ENCODE measurements at places on chromosomes 6 and 20. TPM values are rescaled to one million over a fixed set of nuclear protein-coding genes. Genes with fewer than 3 reads are reported as not detected.

ADGRG6 gene
- total RNA-seq: 2.5 TPM

CYP39A1 gene
- total RNA-seq: 0.62 TPM

TMC2 gene
- not detected for total RNA-seq

B3GALT4 gene
- 9.2 TPM for total RNA-seq

HLA-F gene
- 6.6 TPM for total RNA-seq

UNC93A gene
- not detected for total RNA-seq

NTSR1 gene
- not detected for total RNA-seq

RSPO3 gene
- total RNA-seq: 0.21 TPM

PKIB gene
- 42.1 TPM for total RNA-seq

VARS2 gene
- total RNA-seq: 33.8 TPM

MYMX gene
- not detected for total RNA-seq

SEMG2 gene
- total RNA-seq: not detected

TRIM38 gene
- total RNA-seq: 7.4 TPM

KCNK16 gene
- total RNA-seq: not detected

GHRH gene
- total RNA-seq: not detected

DNA sequence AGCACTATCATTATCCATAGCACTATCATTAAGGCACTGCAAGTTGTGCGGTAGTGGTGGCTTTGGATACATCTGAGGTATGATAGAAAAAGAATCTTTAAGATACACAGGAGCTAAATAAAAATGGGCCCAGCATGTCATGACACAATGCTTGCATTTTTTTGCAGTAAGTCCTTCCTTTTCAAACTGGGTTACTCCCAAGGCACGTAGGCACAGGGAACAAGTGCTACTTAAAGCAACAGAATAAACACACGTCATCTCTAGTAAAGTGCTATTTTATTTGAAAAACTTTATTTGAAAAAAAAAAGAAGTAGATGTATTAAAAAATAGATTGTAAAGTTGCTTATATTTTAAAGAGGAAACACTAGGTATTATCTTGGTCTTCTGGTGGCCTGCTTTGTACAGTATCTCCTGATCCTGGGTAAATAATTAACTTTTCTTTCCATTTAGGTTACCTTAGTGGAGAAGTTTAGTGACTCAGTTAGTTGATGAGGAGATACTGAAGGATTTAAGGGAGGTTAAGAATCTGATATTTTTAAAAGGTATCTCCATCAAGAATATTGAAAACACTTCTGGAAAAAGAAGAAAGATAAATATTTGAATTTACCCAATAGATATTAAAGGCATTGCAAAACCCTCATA is 129.6 kb downstream of the EDN1 start:
- DNase-seq: no peak

DNA sequence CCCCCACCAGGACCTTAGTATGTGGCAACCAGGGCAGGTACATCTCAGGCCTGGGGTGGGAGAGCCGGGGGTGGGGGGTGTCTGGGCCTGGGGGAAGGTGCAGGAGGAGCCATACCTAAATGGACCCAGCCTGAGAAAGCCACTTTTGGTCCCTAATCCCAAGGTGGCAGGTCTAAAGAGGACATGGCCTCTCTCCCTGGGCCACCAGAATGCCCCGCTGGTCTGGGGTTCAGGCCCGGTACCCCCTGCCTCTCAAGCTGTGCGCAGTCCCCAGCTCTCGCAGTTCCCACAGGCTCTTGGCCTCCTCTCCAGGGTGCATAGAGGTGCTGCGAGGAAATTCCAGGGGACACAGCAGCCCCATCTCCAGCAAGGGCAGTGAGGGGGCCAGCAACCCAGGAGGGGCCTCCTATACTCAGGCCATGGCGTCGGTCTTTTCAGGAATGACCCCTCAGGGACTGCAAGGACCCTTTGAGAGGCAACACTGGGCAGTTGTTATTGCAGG is 1.1 kb upstream of the AVP start:
- peak; percentile 84 for DNase-seq

GRCh38 chr6:13762611-13763441 is 51.2 kb upstream of the RANBP9 start:
- DNase-seq: no peak

GRCh38 chr6:89460713-89461112 is 27.8 kb downstream of the ANKRD6 start:
- DNase-seq: no peak

GRCh38 chr6:63272397-63272796 is 47.4 kb downstream of the LGSN start:
- DNase-seq: no peak

GRCh38 chr6:47741807-47742206 is 40.0 kb upstream of the OPN5 start:
- DNase-seq: no peak

GRCh38 chr6:26501482-26501986 is 1.4 kb downstream of the BTN1A1 start:
- no peak for DNase-seq

- DNase-seq: no peak
These were observed 27.3 kb downstream of the SLC2A4RG start for GRCh38 chr20:63766695-63767426.

DNA sequence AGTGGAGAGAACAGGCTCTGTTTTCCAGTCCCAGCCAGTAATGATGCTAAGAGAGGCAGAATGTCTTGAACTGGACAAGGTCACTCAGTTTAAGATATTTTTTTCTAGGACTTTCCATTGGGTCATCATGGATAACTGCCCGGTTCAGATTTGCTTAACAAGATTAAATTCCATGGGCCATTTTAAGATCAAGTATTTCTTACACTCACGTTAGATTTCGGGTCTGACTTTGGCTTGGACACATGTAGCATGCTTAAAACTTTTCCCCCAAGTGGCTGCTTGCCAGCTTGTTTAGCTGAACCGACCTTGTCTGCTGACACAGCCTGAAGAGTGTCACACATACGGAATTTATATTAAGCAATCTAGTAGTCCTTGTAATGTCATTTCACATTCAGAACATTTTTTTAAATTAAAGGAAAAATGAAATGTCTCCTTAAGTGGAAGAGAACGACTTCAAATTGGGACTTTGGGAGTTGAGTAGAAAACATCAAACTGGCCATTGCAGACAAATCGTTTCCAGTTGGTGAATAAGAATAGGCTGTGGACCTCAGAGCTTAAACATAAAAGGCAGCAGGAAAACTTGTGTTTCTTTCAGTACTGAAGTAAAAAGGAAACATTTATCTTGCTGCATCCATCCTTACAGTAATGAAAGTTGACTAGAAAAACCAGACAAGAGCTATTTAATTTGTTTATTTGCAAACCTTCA is 29.0 kb downstream of the ARMC2 start:
- DNase-seq: no peak

DNA sequence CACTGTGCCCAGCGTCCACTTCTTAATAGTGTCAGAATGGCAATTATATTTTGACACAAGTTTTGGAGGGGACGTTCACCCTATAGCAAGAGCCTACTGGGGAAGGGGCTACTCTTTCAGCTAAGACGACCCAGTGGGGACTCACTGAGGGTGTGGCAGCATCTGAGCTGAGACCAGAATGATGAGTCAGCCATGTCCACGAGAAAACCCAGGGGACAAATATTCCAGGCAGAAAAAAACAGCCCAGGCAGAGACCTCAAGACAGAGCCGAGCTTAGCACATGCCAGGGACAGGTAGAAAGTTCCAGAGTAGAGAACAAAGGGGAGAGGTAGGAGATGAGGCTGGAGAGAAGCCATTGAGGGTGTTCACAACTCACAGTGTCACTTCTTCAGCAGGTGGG is 11.2 kb downstream of the CNBD2 start:
- no peak for DNase-seq

- DNase-seq: no peak
These were observed 86.9 kb upstream of the TRAF3IP2 start for GRCh38 chr6:111692327-111693164.

GRCh38 chr6:4167123-4167522 is 31.7 kb upstream of the ECI2 start:
- DNase-seq: no peak

- no peak for DNase-seq
These were observed 3.0 kb downstream of the SLC25A27 start for GRCh38 chr6:46655803-46656202.

DNA sequence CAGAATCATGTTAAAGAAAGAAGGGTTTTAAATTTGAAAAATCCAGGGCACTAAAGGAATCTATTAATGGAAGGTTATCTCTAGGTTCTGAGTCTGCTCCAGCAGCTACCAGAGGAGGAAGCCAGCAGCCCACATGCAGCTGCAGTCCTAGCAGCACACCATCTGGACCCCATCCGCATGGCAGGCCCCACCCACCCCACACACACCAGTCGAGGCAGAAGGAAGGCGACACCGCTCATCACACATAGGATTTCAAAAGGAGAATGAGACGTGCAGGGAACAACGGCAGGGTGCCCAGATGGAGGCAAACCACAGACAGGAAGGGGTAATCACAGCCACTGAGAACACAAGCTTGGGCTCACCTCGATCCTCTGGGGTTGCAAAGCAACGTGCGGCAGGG is 78.9 kb downstream of the GINS1 start:
- no peak for DNase-seq

GRCh38 chr6:148580442-148580841 is 166.4 kb upstream of the UST start:
- no peak for DNase-seq

- no peak for DNase-seq
These were observed 16.8 kb downstream of the GNAS-AS1 start for GRCh38 chr20:58833921-58834320.

DNA sequence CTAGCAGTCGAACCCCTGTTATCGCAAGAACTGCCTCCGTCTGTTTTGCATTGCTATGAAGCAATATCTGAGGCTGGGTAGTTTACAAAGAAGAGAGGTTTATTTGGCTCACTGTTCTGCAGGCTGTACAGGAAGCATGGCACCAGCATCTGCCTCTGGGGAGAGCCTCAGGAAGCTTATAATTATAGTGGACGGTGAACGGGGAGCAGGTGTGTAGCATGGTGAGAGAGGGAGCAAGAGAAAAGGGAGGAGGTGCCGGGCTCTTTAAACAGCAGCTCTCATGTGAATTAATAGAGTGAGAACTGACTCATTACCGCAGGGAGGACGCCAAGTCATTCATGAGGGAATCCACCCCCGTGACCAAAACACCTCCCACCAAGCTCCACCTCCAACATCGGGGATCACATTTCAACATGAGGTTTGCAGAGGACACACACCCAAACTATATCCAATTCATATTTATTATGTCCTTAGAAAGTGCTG is 172.6 kb upstream of the KCNG1 start:
- DNase-seq: no peak

DNA sequence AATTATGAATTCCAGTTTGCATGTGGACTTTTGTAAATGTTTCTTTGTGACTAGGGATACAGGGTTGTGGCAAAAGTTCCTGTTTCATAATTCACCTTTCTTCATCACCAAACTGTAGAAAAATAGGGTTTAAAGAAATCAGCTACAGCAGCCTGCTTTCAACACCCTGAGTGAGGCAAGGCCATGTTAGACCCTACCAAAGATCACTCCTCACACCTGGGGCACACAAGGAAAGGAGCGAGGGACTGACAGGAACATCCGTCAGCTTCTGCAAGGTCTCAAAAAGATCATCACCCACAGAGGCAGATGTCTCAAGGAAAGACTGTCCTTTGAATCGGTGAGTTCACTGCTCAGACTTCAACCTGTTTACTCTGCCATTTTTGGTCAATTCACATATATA is 10.5 kb upstream of the STX11 start:
- DNase-seq: no peak

- DNase-seq: no peak
These were observed 52.7 kb downstream of the VAPB start for GRCh38 chr20:58441723-58442122.

GRCh38 chr6:37988696-37989095 is 169.2 kb downstream of the ZFAND3 start:
- no peak for DNase-seq

- no peak for DNase-seq
These were observed at the start of gene CGA for GRCh38 chr6:87095087-87095509. Gene CGA, minus strand, starts transcription at chr6:87095106. Its CDS starts 6,906 bp downstream, at chr6:87088200.

DNA sequence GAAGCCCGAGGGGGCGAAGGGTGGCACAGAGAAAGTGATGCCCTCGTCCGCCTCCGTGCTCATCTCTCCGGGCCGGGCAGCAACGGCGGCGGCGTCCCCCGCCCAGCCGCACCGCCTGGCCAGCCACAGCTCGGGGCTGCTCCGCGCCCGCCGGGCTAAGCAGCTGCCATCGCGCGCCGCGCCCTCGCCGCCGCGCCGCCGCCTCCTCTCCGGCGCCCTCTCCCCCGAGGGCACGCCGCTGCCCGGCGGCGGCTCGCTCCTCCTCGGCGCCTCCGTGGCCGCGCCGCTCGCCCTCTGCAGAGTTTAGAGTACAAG is 225 bp downstream of the MAP3K5 start:
- no peak for DNase-seq

- no peak for DNase-seq
These were observed 364.1 kb upstream of the BTBD3 start for GRCh38 chr20:11553603-11554002.

GRCh38 chr6:149031201-149031858 is 284.5 kb downstream of the UST start:
- DNase-seq: no peak

DNA sequence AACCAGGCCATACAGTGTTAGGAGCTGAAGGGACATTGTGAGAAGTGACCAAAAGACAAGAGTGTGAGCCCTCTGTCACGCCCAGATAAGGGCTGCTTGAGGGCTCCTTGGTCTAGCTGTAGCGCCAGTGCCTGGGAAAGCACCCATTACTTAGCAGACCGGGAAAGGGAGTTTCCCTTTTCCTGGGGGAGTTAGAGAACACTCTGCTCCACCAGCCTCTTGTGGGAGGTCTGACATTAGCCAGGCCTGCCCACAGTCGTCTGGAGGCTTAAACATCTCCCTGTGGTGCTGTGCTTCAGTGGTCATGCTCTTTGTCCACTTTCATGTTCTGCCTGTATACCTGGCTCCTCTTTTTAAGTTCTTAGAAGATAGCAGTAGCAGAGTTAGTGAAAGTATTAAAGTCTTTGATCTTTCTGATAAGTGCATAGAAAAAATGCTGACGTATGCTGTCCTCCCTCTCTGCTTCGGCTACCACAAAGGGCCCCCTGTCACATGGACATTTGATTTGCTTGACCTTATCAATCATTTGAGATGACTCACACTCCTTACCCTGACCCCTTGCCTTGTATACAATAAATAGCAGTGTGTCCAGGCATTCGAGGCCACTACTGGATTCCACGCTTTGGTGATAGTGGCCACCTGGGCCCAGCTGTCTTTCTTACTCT is 201.5 kb upstream of the ECI2 start:
- DNase-seq: no peak

DNA sequence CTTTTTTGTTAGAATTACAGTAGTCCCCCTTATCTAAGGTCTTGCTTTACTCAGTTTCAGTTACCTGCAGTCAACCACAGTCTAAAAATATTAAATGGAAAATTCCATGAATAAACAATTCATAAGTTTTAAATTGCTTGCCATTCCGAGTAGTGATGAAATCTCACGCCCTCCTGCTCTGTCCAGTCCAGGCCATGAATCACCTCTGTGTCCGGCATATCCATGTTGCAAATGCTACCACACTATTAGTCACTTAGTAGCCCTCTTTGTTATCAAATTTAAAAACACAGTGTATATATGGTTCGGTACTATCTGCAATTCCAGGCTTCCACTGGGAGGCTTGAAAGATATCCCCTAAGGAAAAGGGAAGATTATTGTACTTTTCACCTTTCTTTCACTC is 164.6 kb upstream of the FAM83B start:
- DNase-seq: no peak

All from chondrocyte (in vitro differentiated cells).